ENCODE measurements at places on chromosomes 1 and 21.

DNA sequence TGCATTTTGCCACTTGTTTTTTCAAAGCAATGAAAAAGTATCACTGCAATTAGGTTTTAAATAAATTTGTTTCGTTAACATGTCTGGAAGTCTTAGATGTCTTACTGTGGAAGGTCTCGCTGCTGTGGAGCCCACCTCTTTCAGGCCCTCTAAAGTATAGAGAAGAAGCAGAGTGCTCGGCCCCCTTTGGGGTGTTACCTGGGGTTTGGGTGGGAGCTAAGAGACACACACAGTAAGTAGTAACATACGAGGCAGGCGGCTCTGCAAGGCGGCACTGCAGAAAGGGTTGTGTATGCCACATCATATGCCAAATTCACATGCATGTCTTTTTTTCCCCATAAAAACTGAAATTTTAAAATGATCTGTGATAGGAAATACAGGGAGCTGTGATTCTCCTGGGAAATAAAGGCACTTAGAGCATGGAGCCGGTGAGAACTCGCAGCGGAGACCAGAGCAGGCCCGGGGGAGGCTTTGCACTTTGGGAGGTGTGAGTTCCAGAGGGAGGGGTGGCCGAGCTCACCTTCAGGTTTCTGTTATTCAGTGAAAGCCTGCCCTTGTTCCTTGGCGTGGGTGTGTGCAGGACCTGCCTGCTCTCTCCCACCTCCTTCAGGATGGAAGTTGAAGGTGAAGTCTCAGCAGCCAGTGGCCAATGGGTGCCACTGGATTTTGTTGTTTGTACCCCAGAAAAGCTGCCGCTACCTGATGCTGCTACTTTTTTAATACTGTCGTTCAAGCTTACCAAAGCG lies 35.7 kb upstream of the PWP2 start:
- DNase-seq = no peak

- DNase-seq = no peak
Measured at GRCh38 chr1:112506731-112507130, 2.0 kb upstream of the WNT2B start.

DNA sequence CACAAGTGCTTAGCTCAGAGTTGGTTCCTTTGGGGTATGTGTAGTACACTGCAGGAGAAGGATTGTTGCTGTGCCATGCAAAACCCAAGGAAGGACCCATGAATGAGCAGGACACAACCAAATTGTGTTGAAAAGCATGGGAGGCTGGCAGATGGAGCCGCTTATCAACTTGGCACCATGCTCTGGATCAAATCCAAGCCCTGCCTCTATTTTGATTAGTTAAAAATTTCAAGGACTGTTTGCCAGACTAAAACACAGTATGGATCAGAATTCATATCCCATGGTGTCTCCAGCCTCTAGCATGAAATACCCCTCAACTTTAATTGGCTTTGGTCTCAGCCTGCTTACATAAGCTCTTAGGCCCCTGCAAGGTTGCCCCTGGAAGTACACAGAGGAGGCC lies 27.8 kb downstream of the CCDC185 start:
- DNase-seq = no peak

- DNase-seq = no peak
Measured at GRCh38 chr1:199073166-199073565, 434.3 kb downstream of the PTPRC start.

- no peak for DNase-seq
Measured at GRCh38 chr1:116748272-116748671, 6.0 kb upstream of the CD2 start.

DNA sequence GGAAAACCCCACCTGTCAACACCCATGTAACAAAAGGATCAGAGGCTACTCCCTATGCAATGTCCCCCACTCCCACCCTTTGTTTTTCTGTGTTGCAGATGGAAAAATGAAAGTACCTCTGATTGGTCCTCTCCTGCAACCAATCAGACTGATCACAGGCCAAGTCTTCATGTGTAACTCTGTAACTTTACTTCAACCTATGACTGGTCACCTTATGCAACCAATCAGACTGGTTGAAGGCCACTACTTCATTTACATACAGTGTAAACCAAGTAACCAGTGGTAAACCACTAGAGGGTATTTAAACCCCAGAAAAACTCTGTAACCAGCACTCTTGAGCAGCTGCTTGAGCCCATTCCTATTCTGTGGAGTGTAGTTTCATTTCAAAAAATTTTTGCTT lies 266.3 kb upstream of the OLFM3 start:
- DNase-seq = no peak

All from HS-27A (cell line).